Esophagus muscularis mucosa (tissue), 4 donors: ENCODE measurements at places on chromosomes 16 and 17. TPM values are rescaled to one million over a fixed set of nuclear protein-coding genes. Genes with fewer than 3 reads are reported as not detected.

- no peak for DNase-seq
These were observed 32.5 kb downstream of the MEAK7 start for GRCh38 chr16:84471966-84472365.

GRCh38 chr17:8631554-8631877 is 991 bp upstream of the MYH10 start:
- no peak for DNase-seq

DNA sequence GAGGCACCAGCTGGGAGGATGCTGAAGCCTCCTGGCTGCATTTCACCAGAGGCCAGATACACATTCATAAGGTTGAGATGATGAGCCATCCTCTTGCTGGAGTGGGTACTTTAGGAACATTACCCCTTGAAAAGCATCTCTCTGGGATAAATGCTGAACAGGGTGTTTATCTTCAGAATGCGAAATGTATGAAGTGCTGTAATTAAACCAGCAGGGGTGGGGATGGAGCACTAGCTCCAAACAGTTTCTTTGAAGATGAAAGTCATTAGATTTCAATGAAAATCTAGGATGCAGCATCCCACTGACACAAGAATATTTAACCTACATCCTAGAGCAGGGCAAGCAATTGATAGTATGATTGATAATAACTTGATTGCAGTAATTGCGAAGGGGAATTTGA is 158.1 kb downstream of the CYLD start:
- DNase-seq = no peak

GRCh38 chr17:43528319-43528987 is 17.7 kb downstream of the ETV4 start:
- no peak for DNase-seq

GRCh38 chr16:1089439-1089821 is 6.6 kb downstream of the C1QTNF8 start:
- no peak for DNase-seq

GRCh38 chr16:27965801-27966200 is 97.7 kb downstream of the GSG1L start:
- DNase-seq = no peak

GRCh38 chr16:89395150-89396142 is 94.9 kb downstream of the ANKRD11 start:
- peak; percentile 96 for DNase-seq

- no peak for DNase-seq
These were observed 2.0 kb upstream of the SPHK1 start for GRCh38 chr17:76382351-76382802.

GRCh38 chr17:57915985-57916757 is 39.0 kb downstream of the CUEDC1 start:
- no peak for DNase-seq

GRCh38 chr17:39235555-39236449 is 10.1 kb upstream of the STAC2 start:
- no peak for DNase-seq

DNA sequence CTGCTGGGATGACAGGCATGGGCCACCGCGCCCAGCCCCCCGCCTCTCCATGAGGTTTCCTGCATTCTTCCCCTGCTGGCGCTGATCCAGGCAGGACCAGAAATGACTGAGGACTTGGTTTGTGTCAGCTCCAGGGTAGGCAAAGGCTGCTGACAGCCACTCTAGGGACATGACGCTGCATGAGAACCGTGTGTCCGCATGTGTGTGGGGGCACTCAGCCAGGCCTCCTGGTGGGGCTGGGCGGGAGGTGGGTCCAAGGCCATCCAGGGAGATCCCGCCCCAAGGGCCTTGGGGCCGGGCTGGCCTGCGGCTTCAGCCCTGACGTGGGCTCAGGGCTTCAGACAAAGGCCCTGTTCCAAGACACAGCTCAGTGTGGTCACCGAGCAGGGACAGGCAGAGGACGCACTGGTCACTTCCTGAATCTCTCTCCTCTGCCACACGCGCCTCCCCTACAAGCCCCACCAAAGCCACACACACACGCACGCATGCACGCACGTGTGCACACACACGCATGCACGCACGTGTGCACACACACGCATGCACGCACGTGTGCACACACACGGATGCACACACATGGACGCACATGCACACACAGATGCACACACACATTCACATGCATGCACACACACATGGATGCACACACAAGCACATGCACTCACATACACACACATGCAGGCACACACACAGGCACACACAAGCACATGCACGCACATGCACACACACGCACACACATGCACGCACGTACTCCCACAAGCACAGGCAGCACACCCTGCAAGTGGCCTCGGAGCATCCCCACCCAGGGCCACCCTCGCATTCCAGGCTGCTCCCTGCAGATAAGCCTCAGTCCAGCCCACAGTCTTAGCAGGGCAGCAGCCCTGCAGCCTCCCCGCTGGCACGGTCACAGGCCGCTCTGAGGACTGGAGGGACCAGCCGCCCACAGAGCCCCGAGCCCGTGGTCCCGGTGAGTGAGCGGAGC is 5.3 kb upstream of the TMEM204 start:
- DNase-seq = no peak

DNA sequence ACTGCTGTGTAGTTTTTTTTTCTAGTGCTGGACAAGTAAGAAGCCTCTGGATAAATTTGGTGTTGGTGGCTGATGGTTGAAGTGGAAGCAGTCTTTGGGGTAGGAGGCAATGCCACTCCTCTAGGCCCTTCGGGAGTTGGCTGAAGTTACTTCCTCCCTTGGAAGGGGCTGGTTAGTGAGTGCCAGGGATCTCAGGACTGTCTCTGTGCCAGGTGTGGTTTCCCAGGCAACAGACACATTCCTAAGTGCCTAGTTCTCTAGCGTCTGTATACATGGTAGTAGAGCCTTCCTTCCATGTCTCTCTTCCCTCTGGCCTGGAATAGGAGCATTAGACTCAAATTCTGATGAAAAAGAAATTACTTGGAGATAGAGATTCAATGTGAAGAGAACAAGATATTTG is 15.3 kb downstream of the TMEM98 start:
- no peak for DNase-seq

GRCh38 chr17:82228278-82228841 is 482 bp upstream of the SLC16A3 start:
- no peak for DNase-seq

DNA sequence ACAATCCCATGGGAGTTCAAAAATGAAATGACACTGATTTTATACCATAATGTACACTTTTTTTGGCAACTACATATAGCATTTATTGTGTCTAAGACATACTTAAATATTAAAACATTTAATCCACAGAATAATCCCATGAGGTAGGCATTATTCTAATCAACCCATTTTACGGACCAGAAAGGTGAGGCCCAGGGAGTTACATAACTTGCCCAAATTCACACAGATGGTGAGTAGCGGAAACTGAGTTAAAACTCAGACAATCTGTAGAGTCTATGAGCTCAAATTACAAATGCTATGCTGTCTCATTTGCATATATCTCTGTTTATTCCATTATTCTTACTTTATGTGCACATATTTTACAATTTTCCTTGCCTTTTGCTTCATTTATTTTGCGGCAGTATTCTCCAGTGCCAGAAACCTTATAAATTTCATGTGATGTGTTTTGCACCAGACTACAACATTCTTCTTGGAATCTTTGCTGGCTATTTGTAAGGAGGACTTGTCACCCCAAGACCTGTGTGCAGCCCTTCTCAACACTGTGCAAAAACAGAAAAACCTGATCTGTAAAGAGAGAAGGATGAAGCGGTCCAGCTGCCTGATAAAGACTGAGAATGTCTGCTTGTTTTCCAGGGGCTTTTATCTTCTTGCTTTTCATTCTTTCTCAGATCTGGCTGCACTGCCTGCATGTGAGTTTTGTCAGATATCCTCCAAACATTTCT is 2.3 kb upstream of the ABCA9 start:
- DNase-seq = no peak

DNA sequence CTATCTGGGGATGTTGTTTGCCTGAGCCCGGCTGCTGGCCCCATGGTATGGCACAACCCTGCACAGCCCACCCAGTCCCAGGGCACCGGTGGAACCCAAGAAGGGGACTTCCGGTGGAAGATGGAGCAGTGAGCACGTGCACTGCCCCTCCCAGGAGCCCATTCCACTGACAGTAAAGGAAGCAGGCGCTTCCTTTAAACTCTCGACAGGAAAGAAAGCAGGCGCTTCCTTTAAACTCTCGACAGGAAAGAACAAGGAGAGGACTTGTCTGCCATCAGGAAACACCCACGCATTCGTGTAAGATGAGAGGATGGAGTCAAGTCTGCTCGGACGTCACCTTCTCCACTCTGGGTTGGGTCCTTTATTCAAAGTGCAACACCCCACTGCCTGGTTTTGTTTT is 53.7 kb downstream of the IL21R start:
- DNase-seq = no peak

DNA sequence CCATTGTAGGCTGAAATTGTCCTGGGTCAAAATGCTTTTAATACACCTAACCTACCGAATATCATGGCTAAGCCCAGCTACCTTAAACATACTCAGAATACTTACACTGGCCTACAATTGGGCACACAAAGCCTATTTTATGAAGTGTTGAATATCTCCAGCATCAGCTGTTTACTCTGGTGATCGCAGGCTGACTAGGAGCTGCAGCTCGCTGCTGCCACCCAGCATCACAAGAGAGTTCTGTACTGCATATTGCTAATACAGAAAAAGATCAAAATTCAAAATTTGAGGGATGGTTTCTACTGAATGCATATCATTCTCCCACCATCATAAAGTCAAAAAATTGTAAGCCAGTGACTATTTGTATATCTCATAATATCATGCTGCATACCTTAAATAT is 55.3 kb downstream of the ULK2 start:
- no peak for DNase-seq

DNA sequence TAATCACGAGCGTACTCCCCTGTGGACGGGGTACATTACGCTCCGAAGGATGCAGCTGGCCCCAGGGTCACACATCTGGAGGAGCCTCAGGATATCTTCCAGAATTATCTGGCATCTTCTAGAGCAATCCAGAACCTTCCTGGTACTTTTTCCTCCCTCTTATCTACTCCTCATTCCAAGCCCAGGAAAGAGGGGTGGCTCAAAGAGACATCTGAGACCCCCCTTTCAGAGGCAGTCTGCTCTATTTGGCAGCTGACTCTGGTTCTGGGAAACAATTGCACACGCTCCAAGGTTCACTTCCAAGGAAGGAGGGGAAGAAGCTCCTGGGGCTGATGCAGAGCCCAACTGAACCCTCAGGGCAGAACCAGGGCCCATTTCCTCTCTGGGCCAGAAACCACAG is 14.9 kb downstream of the RBFOX3 start:
- DNase-seq = no peak

DNA sequence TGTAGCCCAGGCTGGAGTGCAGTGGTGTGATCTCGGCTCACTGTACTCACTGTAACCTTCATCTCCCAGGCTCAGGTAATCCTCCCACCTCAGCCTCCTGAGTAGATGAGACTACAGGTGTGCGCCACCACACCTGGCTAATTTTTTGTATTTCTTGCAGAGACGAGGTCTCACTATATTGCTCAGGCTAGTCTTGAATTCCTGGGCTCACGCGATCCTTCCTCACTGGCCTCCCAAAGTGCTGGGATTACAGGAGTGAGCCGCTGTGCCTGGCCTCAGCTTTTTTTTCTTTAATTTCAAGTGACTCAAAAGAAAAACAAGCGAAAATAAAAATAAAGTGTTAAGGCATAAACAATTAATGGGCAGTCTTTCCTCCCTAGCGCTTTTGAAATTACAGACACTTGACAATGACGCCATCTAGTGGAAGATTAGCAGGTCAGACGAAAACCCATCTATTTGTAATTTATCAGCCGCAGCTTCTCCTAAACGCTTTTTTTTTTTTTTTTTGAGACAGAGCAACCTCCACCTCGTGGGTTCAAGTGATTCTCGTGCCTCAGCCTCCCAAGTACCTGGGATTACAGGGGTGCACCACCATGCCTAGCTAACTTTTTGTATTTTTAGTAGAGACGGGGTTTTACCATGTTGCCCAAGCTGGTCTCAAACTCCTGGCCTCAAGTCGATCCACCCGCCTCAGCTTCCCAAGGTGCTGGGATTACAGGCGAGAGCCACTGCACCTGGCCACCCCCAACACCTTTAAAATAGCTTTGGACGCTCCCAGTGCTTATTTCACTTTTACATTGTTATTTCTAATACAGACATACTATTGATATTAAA is 28.1 kb upstream of the PECAM1 start:
- DNase-seq = no peak

DNA sequence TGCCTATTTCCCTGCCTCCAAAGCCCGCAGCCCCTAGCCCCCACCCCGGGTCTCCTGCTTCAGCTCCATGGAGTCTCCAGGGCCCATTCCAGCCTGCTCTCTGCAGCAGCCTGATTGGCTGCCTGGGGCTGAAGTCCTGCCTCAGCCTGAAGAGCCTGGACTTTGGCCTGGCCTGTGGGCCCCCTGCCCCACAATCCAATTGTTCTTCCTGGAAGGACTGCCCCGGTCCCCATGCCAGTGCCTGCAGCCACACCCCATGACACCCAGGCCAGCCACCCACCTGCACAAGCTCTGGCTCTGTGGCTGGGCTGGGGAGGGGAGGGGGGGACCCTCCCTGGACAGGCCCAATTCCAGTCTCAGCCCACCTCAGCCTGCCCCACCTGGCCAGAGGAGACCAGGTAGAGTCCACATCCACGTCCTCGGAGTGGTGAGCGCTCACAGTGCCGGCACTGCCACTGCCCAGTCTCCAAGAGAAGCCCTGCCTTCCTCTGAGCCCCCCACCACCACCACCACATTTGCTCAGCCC is 12.3 kb downstream of the ENPP7 start:
- DNase-seq = no peak

GRCh38 chr16:88631384-88631783 is 7.0 kb upstream of the IL17C start:
- no peak for DNase-seq

GRCh38 chr16:22684574-22685458 is 129.1 kb upstream of the HS3ST2 start:
- no peak for DNase-seq

GRCh38 chr17:12977008-12977751 is 40.6 kb downstream of the ELAC2 start:
- DNase-seq = no peak

DNA sequence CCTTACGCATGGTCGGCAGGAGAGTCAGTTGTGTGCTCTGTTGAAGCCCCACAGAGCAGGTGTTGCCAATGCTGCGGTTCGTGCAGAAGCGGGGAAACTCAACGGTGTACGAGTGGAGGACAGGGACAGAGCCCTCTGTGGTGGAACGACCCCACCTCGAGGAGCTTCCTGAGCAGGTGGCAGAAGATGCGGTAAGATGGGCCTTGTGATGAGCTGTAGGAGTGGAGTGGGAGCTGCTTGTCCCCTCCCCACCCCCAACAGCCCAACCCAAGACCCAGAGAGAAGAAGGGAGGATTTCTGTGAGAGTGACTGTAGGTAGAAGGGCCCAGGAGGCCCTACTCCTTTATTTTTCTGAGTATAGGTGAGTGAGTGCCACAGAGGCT is 4.9 kb downstream of the CDK5RAP3 start:
- no peak for DNase-seq

GRCh38 chr16:1181404-1182315 is 28.8 kb downstream of the CACNA1H start:
- DNase-seq = no peak

- no peak for DNase-seq
These were observed 74.9 kb upstream of the HS3ST2 start for GRCh38 chr16:22739077-22739476.

Gene ACAP1
- 5.0 TPM for total RNA-seq

Gene KCNH6
- total RNA-seq = not detected

Gene TEKT5
- not detected for total RNA-seq

Gene SEC14L1
- 96.4 TPM for total RNA-seq

Gene GUCY2D
- not detected for total RNA-seq

Gene CEP295NL
- 6.6 TPM for total RNA-seq
